SJCRH30 (cell line): ENCODE measurements at places on chromosomes 4 and X. TPM values are rescaled to one million over a fixed set of nuclear protein-coding genes. Genes with fewer than 3 reads are reported as not detected.

- DNase-seq, result peak; percentile 11
These were observed 44.8 kb upstream of the PRSS12 start for GRCh38 chr4:118397623-118397979.

GRCh38 chrX:12946838-12947544, 27.9 kb upstream of the TMSB4X start:
- DNase-seq, result peak; percentile 97

DNA sequence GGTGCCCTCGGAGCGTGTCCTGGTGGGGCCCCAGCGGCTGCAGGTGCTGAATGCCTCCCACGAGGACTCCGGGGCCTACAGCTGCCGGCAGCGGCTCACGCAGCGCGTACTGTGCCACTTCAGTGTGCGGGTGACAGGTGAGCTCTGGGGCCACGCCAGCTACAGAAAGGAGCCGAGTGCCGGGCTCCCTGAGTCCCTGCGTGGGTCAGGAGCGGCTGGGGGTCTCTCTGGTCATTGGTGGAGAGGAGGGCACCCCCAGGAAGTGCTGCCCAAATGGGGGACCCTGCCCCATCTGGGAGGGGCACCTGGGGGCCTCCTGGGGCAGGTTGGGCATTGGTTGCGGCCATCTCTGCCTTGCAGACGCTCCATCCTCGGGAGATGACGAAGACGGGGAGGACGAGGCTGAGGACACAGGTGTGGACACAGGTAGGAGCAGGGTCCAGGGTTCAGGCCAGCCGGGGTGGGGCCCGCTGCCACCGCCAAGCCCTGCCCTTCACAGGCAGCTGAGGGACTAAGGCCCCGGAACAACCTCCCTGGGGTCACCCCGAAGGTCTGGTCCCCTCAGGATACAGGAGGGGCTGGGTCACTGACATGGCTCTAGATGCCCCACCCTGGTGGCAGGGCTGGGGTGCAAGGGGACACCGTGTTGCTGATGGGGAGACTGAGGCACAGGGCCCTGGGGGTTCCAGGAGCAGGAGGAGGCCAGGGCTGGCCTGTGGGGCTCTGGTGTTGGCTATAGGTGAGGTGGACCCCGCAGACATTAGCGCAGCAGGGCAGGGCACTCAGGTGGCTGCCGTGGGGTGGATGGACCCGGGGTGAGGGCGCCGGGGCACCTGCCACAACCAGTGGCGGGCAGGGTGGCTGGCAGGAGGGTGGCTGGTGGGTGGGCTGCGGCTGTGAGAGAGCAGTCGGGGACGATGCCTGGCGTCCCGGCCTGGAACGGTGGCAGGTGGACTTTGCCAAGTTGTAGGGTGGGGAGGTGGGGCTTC, 6.6 kb downstream of the FGFR3 start:
- no peak for DNase-seq

- no peak for DNase-seq
These were observed 809.0 kb downstream of the FAT4 start for GRCh38 chr4:126123611-126124325.

Gene DAPP1
- 0.18 and 0.49 TPM in 2 replicates for total RNA-seq

Gene RAB28
- 32.7 and 40.2 TPM in 2 replicates for total RNA-seq

GRCh38 chr4:139299536-139299935, 1.8 kb upstream of the NAA15 start:
- DNase-seq, result no peak

Gene ETDA
- not detected in 2 replicates for total RNA-seq
